ENCODE measurements at places on chromosomes 1 and 21.

- peak; percentile 90 for DNase-seq
Measured at GRCh38 chr1:20732588-20733359, at the start of gene SH2D5. SH2D5 (minus strand) TSS chr1:20732703; CDS start chr1:20728044, 4,659 bp downstream.

- no peak for DNase-seq
Measured at GRCh38 chr1:226605318-226605950, 56.9 kb downstream of the STUM start.

- no peak for DNase-seq
Measured at GRCh38 chr1:44575396-44575795, 98.9 kb downstream of the TMEM53 start.

DNA sequence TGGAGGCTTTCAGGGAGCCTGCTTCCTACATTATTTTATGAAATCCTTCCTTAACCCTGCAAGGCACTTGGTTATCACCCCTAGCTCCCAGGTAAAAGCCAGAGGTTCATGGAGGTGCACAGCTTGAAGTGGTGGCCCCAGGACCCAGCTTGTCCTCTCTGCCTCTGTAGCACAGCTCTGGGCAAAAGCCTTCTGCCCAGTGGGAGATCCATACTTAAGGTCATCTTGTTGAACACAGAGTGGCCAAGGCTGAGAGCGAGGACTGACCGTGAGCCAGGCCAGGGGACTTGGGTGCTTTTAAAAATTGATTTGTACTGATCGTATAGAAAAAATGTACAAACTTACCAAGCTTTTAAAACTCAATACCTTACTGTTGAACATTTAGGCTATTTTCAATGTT, 33.4 kb downstream of the KCNA2 start:
- DNase-seq, result no peak

- DNase-seq, result no peak
Measured at GRCh38 chr1:155529929-155530328, 32.7 kb downstream of the ASH1L start.

Data from suppressor macrophage treated with lipopolysaccharide for 1 hour (primary cell).